ENCODE measurements at places on chromosomes 6 and 20. TPM values are rescaled to one million over a fixed set of nuclear protein-coding genes. Genes with fewer than 3 reads are reported as not detected.

GRCh38 chr20:47205577-47206123 is 150.8 kb downstream of the ZMYND8 start:
- no peak for DNase-seq

DNA sequence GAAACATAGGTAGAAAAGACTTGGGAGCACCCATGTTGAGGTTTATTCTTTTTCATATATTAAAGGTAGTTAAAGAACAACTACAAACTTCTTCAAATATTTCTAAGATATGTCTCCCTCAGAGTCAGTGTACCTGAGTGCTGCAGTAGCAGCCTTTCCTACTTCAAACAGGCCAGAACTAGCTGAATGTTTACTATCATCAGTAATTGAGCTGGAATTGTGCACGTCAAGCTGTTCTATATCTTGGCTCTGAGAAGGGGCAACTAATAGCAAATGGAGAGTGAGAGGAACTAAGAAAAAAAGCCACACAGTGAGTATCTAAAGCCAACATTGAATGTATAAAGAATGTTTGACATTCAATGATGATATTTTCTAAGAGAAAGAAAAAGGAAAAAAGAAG is 21.7 kb downstream of the MTCL3 start:
- DNase-seq, result no peak

- DNase-seq, result no peak
These were observed 780 bp upstream of the TAF4 start for GRCh38 chr20:62066339-62066982.

DNA sequence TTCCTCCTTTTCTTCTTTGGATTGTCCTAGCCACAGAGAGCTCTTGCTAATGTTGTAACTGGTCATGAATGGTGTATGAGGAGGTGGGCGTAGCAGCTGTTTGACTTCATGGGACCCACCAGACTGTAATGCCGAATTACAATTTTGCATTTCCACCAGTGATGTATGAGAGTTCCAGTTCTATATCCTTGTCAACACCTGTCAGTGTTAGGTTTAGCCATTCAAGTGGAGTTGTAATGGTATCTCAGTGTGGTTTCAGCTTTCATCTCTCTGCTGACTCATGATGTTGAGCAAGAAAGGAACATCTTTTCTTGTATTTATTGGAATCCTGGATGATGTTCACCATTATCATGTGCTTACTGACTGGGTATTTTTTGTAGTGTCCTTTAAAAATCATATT is 5.1 kb downstream of the IGF2R start:
- no peak for DNase-seq

DNA sequence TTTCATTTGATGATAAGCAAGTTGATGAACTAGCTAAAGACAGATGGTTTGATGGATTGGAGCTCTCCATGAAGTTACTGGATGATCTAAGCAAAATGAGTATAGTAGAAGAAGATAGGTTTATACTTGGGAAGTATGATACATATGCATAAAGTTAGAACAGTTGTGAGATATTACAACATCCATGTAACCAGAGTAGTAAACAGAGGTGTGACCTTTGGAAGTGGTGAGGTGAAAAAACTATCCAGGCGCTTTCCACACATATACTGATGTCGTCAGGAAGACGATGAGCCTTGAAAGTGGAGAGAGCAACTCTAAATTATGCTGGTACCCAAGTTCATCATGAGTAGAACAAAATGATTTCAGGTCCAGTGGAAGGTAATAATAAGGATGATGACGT is 271.0 kb downstream of the PTPRK start:
- DNase-seq, result no peak

Gene CDKAL1
- polyA plus RNA-seq, result 8.3 TPM

Gene CTAGE9
- polyA plus RNA-seq, result not detected
